ENCODE measurements at places on chromosomes 1 and 21.
A peak's percentile ranks its signal among the peaks of the same experiment; 100 is the strongest.

GRCh38 chr1:47776667-47777131, 220.5 kb downstream of the TRABD2B start:
- DNase-seq, result no peak

- no peak for DNase-seq
These were observed 234.0 kb downstream of the TM2D1 start for GRCh38 chr1:61490924-61491323.

GRCh38 chr1:10765304-10765703, 31.1 kb downstream of the CASZ1 start:
- DNase-seq, result no peak

GRCh38 chr1:42430286-42431135, 25.3 kb downstream of the ZMYND12 start:
- no peak for DNase-seq

- DNase-seq, result peak; percentile 73
These were observed 27.7 kb downstream of the CR1L start for GRCh38 chr1:207672522-207673130.

GRCh38 chr1:247496581-247497285, 38.8 kb upstream of the OR2B11 start:
- DNase-seq, result no peak

- no peak for DNase-seq
These were observed 36.4 kb downstream of the KYAT3 start for GRCh38 chr1:88956003-88956402.

DNA sequence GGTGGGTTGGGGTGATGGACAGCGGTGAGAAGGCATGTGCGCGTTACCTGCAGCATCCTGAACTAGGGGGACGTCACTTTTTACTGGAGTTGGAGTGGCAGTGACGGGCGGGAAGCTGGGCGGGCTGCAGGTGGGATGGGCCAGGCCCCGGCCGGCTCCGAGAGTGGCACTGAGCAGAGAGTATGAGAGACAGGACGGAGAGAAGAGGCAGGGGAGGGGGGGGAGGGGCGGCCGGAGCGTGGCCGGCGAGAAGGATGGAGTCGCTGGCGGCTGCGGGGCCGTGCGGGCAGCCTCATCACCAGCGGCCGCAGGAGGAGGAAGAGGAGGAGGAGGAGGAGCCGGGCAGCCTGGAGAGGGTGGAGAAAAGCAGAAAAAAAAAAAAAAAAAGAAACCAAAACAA, 154.5 kb downstream of the CASZ1 start:
- DNase-seq, result no peak

DNA sequence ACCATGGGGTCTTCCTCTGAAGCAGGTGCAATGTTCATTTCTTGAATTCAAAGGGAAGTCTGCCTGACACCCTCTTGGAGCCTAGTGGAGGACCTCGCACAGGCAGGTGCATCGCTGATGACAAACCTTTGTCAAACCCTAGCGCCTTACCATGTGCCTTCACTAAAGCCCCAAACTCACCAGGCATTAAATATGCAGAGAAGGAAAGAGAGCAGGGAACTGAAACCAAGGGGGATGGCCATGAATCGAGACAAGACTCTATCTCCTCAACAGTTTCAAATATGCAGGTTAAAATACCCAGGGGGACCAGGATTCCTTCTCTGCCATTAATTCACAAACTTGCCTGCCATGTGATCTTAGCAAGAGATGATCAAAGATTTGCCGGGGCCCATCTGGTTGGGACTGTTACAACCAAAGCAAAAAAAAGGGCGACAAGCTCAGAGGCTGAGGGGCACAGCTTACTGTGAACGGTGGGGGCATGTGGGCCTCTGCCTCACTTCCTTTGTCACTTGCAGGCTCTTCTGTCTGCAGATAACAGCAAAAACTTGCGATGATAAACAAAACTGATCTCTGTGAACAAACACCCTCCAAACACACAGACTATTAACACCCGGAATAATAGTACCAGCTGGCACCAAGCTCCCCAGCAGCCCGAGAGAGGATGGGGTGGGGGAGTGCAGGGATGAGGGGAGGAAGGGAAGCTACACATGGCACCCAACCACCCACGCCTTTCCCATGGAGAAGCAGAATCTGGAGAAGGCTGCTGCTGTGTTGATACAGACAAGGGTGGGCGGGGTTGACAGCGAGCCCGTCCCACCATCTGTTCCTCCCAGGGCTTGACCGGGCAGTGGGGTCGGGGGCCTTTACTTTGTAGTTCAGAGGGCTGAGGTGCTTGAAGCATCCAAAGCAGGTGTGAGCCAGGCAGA, 33.9 kb downstream of the TMEM63A start:
- no peak for DNase-seq

- peak; percentile 7 for DNase-seq
These were observed 886.9 kb downstream of the AMY1C start for GRCh38 chr1:104636581-104636980.

- DNase-seq, result no peak
These were observed 51.7 kb downstream of the ITPKB start for GRCh38 chr1:226687426-226687825.

DNA sequence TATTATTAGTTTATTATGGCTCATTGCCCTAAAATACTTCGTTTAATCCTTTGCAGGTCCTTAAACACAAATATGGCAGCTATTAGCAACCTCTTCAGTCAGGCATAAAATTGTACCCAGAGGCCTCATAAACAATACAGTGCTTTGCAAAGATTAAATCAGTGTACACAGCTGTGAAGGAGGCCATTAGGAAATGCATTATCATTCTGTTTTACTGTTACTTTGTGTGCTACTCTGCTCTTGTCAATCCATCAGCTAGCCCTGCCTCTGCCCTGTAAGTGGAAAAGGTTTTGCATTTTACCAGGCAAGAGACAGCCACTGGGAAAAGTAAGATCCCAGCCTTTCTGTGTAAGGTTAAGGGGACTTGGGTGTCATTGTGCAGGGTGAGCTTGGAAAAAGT, 415.7 kb upstream of the DAB1 start:
- DNase-seq, result no peak

DNA sequence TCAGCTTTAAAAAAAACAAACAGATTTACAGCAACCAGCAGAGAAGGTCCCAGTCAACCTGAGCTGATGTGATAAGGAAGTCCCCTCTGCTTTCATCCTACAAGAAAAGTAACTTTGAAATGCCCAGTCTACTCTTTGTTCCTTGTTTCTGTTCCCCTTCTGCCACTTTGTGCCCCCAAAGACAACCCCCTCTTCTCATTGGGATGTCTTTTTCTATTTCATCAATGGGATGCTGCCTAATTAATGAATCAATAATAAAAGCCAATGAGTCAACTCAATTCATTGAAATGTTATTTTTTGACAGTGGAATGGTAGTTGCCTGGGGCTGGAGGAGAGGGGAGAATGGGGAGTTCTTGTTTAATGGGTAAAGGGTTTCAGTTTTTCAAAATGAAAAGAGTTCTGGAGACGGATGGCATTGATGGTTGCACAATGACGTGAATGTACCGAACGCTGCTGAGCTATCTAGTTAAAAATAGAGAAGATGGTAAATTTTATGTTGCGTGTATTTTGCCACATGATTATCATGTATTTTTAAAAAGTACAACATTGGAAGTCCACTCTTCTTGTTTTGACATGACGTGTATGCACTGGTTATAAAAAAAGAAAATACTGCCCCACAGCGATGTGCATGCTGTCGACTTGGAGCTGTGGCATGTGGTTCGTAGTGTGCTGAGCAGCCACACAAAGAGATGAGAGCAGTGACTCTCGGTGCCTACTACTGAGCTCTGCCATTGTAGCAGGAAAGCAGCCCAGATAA, 22.4 kb upstream of the PADI2 start:
- DNase-seq, result no peak

DNA sequence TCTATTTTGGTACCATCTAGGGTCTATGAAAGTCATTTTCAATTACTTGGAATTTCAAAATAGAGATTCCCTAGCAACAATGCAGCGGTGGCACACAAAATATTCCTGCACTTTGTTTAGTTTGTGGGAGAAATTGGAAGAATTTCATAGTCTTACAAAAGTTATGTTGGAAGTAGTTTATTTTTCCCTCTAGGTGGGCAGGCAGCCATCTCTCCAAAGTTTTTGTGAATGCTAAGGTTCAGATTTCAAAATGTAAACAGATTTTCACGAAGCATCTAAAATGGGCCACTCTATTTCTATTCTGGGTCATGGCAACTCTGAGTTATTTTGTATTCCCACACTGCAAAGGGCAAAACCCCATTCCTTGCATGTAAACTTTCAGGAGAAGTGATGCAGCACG, 8.0 kb downstream of the SMCP start:
- DNase-seq, result no peak

DNA sequence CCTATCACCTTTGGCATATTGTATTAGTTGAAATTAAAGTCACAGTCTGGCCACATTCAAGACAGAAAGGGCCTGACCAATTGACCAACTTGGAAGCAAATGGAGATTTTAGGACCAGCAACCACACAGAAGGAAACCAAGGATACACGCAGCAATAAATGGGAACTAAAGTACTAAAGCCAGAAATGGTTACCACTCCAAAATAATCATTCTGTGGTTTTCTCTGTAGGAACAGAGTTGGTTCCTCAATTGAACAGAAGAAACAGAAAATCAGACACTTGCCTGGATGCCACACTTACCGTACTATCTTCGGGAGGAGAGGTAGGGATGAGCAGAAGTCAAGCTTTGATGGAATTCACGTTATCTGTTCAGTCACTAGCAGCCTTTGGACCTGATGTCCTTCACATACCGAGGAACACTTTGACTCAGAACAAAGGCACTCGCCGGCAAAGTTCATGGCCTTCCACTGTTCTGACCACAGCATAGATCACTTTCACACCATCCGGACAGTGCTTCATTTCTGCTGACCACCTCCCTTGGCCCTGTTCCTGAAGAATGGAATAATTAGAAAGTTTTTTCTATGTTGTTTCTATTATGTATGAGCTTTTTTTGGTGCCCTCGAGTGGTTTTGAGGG, 96.9 kb downstream of the LPAR3 start:
- peak; percentile 8 for DNase-seq

- no peak for DNase-seq
These were observed 34.6 kb downstream of the CLIC4 start for GRCh38 chr1:24779689-24780464.

DNA sequence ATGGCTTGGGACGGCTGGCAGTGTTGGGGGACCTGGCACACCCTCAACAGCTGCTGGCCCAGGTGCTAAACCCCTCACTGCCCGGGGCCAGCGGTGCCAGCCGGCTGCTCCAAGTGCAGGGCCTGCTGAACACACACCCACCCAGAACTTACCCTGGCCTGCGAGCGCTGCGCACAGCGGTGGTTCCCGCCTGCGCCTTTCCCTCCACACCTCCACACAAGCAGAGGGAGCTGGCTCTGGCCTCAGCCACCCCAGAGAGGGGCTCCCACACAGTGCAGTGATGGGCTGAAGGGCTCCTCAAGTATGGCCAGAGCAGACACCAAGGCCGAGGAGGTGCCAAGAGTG, 67.9 kb downstream of the FMO4 start:
- no peak for DNase-seq

GRCh38 chr21:32393677-32394001, 827 bp upstream of the URB1 start:
- DNase-seq, result peak; percentile 91

DNA sequence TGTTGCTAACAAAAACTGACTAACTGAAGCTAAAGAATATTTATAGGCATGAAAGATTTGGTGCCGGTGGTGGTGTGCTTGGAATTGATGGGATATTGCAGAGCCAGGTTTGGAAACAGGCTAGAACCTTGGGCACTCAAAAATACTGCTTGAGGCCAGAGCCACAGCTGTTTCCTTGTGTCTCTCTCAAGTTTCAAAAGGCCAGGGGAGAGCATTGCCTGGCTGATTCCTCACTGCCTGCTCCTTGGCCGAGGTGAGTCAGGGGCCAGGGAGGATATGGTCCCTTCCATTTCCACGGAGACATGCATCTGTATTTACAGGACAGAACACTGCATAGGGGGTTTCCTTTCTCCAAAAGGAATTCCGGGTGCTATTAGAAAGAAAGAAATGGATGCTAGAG, 36.1 kb upstream of the IVNS1ABP start:
- no peak for DNase-seq

GRCh38 chr1:161491472-161491871, 13.8 kb upstream of the FCGR2A start:
- peak; percentile 81 for DNase-seq

- no peak for DNase-seq
These were observed 122.1 kb downstream of the LRIG2 start for GRCh38 chr1:113194846-113195830.

- DNase-seq, result no peak
These were observed 52.4 kb downstream of the OSBPL9 start for GRCh38 chr1:51669272-51669671.

- no peak for DNase-seq
These were observed 252.1 kb downstream of the TM2D1 start for GRCh38 chr1:61472876-61473275.

GRCh38 chr1:59971464-59971911, 44.9 kb upstream of the CYP2J2 start:
- peak; percentile 57 for DNase-seq

GRCh38 chr1:18641005-18641941, 10.6 kb downstream of the PAX7 start:
- DNase-seq, result no peak

GRCh38 chr1:12141163-12141850, 25.5 kb upstream of the TNFRSF1B start:
- no peak for DNase-seq

- DNase-seq, result no peak
These were observed 8.0 kb upstream of the SIM2 start for GRCh38 chr21:36690628-36691554.

DNA sequence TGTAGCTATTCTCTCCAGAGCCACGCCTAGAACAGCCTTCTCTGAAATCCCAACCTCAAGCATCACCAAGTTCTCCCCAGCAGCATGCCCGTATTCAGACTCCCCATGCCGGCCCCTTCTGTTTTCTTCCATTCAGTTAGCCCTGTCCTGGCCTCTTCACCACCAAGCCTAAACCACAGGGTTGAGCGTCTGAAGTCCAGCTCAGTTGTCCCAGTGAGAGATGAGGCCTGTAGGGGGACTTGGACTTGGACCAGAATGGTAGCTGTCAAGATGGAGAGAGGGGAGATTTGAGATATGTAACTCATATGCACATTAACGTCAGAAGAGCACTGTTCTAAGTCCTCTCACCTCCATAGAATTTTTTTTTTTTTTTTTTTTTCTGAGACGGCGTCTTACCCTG, 5.5 kb upstream of the TMEM54 start:
- DNase-seq, result no peak

- DNase-seq, result no peak
These were observed 118.6 kb downstream of the PRDM16 start for GRCh38 chr1:3187415-3188149.

DNA sequence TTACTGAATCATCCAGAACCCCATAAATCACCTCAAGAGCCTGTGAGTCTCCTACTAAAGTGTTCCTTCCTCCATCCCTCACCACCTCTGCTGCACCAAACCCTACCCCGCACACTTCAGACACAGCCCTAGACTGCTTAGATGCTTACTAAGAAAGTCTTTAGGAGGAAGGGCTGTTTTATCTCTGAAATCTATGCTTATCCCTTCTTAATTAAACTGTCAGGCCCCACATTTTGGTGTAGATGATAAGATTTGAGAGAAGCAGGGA, 216.8 kb upstream of the SGIP1 start:
- DNase-seq, result no peak

- DNase-seq, result peak; percentile 73
These were observed 37.3 kb downstream of the PABPC4 start for GRCh38 chr1:39539252-39539790.

GRCh38 chr1:232837087-232837486, 31.9 kb downstream of the MAP10 start:
- no peak for DNase-seq

Data from NB4 (cell line).